Left ventricle myocardium inferior (tissue), 1 donor: ENCODE measurements at places on chromosomes 16 and 17. TPM values are rescaled to one million over a fixed set of nuclear protein-coding genes. Genes with fewer than 3 reads are reported as not detected.
A peak's percentile ranks its signal among the peaks of the same experiment; 100 is the strongest.

GRCh38 chr16:74029115-74029792 is 267.4 kb upstream of the PSMD7 start:
- no peaks in the 10 kb centered on the region for H3K36me3 ChIP-seq
- H3K4me1 ChIP-seq = peaks cover 2% of the 10 kb centered on the region
- DNase-seq = no peak
- H3K27ac ChIP-seq = no peak overlapping the region

DNA sequence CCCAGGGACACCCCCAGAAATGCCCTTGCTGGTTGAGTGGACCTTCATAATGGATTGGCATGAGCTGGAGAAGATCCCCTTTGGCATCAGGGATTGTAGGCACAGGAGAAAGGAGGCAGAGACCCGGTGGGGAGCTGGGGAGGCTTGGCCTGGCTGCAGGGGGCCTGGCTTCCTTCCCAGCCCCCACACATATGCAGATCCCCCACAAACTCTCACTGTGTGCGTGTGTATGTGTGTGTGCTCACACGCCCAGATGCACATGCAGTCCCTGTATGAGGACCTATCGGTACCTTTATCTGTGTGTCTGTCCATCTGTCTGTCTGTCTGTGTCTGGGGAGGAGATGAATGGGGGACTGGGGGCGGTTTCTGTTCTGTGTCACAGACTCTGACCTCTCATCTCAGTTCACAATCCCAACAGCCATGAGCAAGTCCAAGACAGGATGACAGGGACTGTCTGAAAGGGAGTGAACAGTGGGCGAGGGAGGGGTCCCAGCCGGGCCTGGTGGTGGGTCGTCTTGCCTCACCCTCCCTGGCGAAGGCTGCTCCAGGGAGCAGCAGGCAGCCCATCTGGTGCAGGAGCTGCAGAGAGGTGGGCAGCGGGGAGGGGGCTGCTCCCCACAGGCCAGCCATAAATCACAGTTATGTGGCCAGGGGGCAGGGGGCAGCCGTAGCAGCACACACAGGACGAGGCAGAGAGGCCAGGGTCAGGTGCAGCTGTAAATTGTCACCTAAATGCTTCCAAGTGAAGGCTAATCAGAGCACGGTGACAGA is 46.7 kb upstream of the LHX1 start:
- H3K27ac ChIP-seq = no peak overlapping the region
- H3K27me3 ChIP-seq = peaks cover 92% of the 10 kb centered on the region
- no peaks in the 10 kb centered on the region for H3K36me3 ChIP-seq
- H3K4me3 ChIP-seq = no peak overlapping the region
- no peaks in the 10 kb centered on the region for H3K4me1 ChIP-seq
- DNase-seq = no peak

- H3K4me1 ChIP-seq = peaks cover 45% of the 10 kb centered on the region
- H3K27me3 ChIP-seq = no peaks in the 10 kb centered on the region
These were observed 35.8 kb downstream of the LITAF start for GRCh38 chr16:11550791-11551498.

GRCh38 chr16:75647112-75647491 is 363 bp downstream of the KARS1 start:
- H3K27ac ChIP-seq = peak overlapping the region; percentile 96
- H3K27me3 ChIP-seq = no peaks in the 10 kb centered on the region
- no peak for DNase-seq
- H3K4me3 ChIP-seq = peak overlapping the region; percentile 97
- peaks cover 26% of the 10 kb centered on the region for H3K36me3 ChIP-seq

- no peaks in the 10 kb centered on the region for H3K4me1 ChIP-seq
- DNase-seq = no peak
- no peak overlapping the region for H3K4me3 ChIP-seq
- H3K27ac ChIP-seq = no peak overlapping the region
- no peaks in the 10 kb centered on the region for H3K36me3 ChIP-seq
These were observed 60.2 kb downstream of the SMPD3 start for GRCh38 chr16:68388124-68388523.

The SLFN5 gene
- 8.6 TPM for total RNA-seq

The GRAPL gene
- total RNA-seq = 1.5 TPM

The SPSB3 gene
- total RNA-seq = 36.8 TPM

The RNF227 gene
- 1.0 TPM for total RNA-seq

GRCh38 chr16:9661336-9662017 is 520.8 kb downstream of the GRIN2A start:
- DNase-seq = no peak
- H3K36me3 ChIP-seq = no peaks in the 10 kb centered on the region
- H3K27me3 ChIP-seq = peaks cover 62% of the 10 kb centered on the region
- no peak overlapping the region for H3K4me3 ChIP-seq

The AMZ2 gene
- total RNA-seq = 99.9 TPM

DNA sequence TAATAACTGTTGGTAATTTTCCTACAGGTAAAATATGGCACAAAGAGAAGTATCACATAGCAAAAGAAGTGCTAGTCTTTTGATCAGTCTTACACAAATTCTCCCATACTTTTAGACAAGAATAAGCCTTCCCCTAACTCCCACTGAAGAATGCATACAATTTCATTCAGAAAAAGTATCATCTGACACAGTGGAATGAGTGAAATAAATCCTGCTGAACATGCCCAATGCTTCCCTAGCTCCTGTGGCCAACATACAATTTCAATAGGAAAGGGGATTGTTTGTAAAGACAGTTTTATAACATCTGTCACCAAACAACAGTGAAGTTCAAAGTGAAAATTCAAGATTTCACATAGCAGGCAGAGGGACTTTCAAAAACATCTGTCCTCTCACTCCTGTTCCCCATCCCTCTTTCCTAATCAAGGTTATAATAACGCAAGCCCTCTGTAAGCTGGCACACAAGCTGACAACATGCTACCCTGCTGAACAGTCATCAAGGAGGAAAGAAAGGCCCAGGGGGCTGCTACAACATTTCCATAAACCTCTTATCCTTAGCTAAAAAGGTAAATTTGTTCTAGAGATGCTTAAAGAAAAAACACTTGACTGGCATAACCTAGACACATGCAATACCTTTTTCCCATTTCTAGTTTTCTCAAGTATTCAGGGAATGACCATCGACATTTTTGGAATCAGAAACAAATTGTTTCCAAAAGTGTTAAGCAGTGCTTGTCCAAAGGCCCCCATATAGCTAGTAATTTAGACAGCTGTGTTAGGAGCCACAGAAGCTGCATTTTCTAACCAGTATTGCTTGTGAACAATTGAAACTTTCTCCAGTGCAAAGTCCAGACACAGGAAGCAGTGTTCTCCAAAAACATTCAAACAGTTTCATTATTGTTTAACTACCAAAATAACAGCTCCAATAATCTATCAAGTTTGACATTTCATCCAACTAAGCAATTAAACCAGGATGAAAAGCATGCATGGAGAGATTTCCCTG is 11.5 kb upstream of the RFFL start:
- no peak for DNase-seq
- H3K27ac ChIP-seq = no peak overlapping the region
- peaks cover 6% of the 10 kb centered on the region for H3K4me1 ChIP-seq
- no peaks in the 10 kb centered on the region for H3K27me3 ChIP-seq
- peaks cover 7% of the 10 kb centered on the region for H3K36me3 ChIP-seq

DNA sequence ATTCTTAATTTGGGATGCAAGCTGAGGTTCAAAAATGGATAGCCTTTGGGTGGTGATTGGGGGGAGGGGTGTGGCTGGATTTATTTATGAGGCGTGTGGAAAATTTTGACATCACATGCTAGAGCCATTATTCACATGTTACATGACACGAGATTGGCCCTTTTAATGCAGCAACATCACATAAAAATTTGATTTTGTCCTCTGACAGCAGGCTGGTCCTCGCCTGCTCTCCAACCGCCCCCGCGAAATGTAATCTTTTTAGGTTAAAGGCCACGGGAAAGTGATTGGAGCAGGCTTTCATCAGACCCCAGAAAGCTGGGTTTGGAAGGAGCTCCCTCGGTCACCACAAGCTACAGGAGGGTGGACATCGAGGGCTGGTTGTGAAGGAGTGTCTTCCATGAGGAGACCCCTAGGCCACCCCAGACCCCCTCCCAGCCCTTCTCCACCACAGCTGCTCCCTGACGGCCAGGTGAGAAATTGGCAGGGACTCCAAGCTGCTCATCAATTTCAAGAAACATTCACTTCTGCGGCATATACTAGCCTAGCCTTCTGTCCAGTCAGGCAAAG is 502.7 kb upstream of the PSMD7 start:
- H3K4me1 ChIP-seq = peaks cover 19% of the 10 kb centered on the region
- no peak overlapping the region for H3K4me3 ChIP-seq
- peak overlapping the region; percentile 63 for H3K27ac ChIP-seq
- no peaks in the 10 kb centered on the region for H3K36me3 ChIP-seq
- no peak for DNase-seq

The ADGRG1 gene
- 21.3 TPM for total RNA-seq

- no peaks in the 10 kb centered on the region for H3K36me3 ChIP-seq
- no peaks in the 10 kb centered on the region for H3K4me1 ChIP-seq
- H3K27ac ChIP-seq = no peak overlapping the region
- DNase-seq = peak; percentile 29
These were observed 17.8 kb upstream of the RAI1 start for GRCh38 chr17:17663160-17664063.

DNA sequence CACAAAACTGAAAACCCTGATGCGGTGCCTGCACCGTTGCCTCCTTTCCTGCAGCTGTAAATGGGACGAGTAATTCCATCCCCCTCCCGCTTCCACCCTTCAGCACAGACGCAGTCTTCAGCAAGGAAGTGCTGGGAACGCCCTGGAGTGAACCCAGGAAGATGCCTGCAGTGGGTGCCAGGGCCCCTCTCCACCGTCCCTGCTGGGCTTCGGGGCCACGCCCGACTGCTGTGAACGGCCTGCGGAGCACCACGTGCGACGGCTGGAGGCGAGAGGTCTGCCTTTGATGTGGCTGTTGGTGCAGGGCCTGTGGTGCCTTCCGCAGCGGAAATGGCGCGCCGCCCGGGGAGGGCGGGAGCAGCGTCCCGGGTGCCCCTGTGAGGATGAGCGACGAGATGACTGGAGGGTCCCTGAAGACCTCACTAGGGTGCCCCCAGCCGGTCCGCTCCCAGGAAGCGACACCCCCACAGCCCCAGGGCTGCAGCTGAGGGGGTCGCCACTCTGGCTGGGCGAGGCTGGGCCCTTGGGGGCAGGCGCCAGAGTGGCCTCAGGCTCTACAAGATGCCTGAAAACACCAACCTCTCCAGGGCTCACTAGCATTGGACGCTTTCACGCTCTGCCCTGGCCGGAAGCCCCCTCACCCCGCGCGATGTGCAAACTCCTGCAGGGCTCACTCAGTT is 749 bp upstream of the MC1R start:
- peaks cover 20% of the 10 kb centered on the region for H3K27me3 ChIP-seq
- peaks cover 5% of the 10 kb centered on the region for H3K36me3 ChIP-seq
- peaks cover 50% of the 10 kb centered on the region for H3K4me1 ChIP-seq
- peak overlapping the region; percentile 57 for H3K4me3 ChIP-seq

DNA sequence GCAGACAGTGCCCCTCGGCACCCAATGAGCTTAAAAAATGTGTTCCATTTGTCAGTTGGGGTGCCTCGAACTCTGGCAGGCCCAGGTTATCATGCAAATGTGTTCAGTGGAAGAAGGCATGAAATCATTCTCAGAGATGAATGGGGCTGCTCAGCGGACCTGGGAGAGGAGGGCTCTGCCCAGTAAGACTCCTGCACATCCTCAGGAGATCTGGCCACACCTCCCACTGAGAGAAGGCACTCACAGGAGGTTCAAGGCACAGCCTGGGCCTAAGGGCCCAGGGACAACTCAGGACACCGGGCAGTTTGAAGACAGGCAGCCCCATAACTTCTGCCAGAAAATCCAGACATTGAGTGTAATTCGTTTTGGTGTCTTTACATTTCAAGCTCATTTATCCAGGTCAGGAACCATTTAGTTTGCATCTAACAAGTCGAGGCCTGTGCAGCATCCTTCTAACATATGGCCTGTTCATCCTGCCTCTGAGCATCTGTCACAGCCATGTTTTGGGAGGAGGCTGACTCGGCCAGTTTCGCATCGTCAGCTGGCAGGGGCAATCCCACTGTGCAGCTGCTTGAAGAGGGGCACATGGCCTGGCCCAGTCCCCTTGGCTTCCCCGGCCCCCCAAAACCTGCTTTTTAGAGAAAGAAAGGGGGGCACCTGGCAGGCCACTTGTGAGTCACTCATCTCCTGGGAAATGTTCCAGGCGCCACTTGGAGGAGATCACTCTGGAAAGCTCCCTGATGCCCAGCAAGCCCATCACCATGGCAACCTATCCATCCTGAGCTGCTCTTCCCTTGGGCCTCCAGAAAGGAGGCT is 31.2 kb upstream of the BCAR1 start:
- no peaks in the 10 kb centered on the region for H3K36me3 ChIP-seq
- no peaks in the 10 kb centered on the region for H3K4me1 ChIP-seq
- DNase-seq = no peak
- H3K4me3 ChIP-seq = no peak overlapping the region

GRCh38 chr16:50444526-50444925 is 75.7 kb upstream of the BRD7 start:
- H3K4me1 ChIP-seq = no peaks in the 10 kb centered on the region
- H3K27me3 ChIP-seq = peaks cover 83% of the 10 kb centered on the region
- DNase-seq = no peak
- H3K36me3 ChIP-seq = no peaks in the 10 kb centered on the region
- no peak overlapping the region for H3K4me3 ChIP-seq

- no peaks in the 10 kb centered on the region for H3K36me3 ChIP-seq
- no peak overlapping the region for H3K4me3 ChIP-seq
- H3K4me1 ChIP-seq = no peaks in the 10 kb centered on the region
- H3K27ac ChIP-seq = no peak overlapping the region
These were observed 26.3 kb upstream of the NACA2 start for GRCh38 chr17:61617330-61617729.

GRCh38 chr17:17570798-17571716 is 20.5 kb downstream of the PEMT start:
- H3K27me3 ChIP-seq = no peaks in the 10 kb centered on the region
- peaks cover under 1% of the 10 kb centered on the region for H3K36me3 ChIP-seq
- peak; percentile 61 for DNase-seq
- peak overlapping the region; percentile 19 for H3K4me3 ChIP-seq
- peak overlapping the region; percentile 96 for H3K27ac ChIP-seq
- H3K4me1 ChIP-seq = peaks cover 61% of the 10 kb centered on the region

GRCh38 chr17:36705874-36706731 is 104.7 kb downstream of the MRM1 start:
- H3K36me3 ChIP-seq = no peaks in the 10 kb centered on the region
- no peak overlapping the region for H3K27ac ChIP-seq
- H3K4me3 ChIP-seq = no peak overlapping the region
- H3K27me3 ChIP-seq = peaks cover 86% of the 10 kb centered on the region
- H3K4me1 ChIP-seq = no peaks in the 10 kb centered on the region
- no peak for DNase-seq

DNA sequence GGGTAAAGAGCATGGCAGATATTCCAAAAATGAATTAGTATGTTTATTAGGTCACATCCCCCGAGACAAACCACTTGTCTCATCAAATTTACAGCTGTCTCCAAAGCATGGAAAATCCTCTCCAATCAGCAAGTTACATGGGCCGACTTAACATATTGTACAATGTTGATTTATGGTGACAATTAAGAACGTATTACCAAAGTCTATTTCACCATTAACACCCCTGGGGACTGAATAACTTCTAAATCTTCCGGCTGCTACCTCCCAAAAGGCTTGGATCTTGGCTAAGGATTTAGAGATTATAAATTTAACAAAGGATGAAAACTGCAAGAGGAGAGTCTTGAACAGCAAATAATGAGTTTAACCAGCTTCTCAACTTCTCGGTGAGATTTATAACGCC is 311.9 kb downstream of the NPIPA8 start:
- DNase-seq = no peak
- H3K27ac ChIP-seq = no peak overlapping the region
- no peak overlapping the region for H3K4me3 ChIP-seq
- peaks cover 6% of the 10 kb centered on the region for H3K27me3 ChIP-seq
- no peaks in the 10 kb centered on the region for H3K4me1 ChIP-seq

The TAC4 gene
- total RNA-seq = 0.44 TPM

- H3K4me3 ChIP-seq = no peak within 1 kb of the TSS
- H3K36me3 ChIP-seq = no peaks in the 10 kb centered on the region
- H3K4me1 ChIP-seq = peaks cover 30% of the 10 kb centered on the region
- no peak for DNase-seq
These were observed at the start of gene HOXB3 for GRCh38 chr17:48589831-48590606. HOXB3 (minus strand) TSS chr17:48590241; CDS start chr17:48552474, 37,767 bp downstream.
